GM12878 (cell line): ENCODE measurements at places on chromosomes 2 and 18. TPM values are rescaled to one million over a fixed set of nuclear protein-coding genes. Genes with fewer than 3 reads are reported as not detected.

DNA sequence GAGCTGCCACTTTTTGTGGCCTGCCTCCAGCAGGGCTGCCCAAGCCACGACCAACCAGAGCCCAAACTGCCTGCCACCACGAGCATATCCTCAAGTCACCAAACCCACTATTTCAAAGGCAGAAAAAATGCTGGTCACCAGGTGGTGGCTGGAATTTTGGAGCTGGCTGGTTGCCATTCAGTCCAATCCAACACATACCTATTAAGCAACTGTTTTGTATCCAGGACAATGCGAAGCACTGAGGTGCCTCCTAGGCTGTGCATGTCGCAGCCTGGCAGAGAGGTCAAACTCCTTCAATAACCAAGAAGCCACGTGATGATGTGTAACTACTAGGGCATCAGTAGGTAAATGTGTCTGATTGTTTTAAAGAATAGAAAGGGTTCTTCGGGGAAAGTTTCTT is 108.3 kb upstream of the PPP1CB start:
- no peaks in the 10 kb centered on the region for H3K4me1 ChIP-seq
- H3K36me3 ChIP-seq = no peaks in the 10 kb centered on the region
- no peak for DNase-seq
- H3K27me3 ChIP-seq = no peaks in the 10 kb centered on the region; the same call in 1 of the 2 replicates
- no peak overlapping the region for H3K4me3 ChIP-seq

- no peaks in the 10 kb centered on the region for H3K36me3 ChIP-seq
- no peak overlapping the region for H3K4me3 ChIP-seq
- H3K27ac ChIP-seq = no peak overlapping the region
- no peaks in the 10 kb centered on the region for H3K4me1 ChIP-seq
- no peaks in the 10 kb centered on the region for H3K27me3 ChIP-seq
- DNase-seq = no peak
These were observed 15.6 kb downstream of the ATOH8 start for GRCh38 chr2:85769236-85769982.

DNA sequence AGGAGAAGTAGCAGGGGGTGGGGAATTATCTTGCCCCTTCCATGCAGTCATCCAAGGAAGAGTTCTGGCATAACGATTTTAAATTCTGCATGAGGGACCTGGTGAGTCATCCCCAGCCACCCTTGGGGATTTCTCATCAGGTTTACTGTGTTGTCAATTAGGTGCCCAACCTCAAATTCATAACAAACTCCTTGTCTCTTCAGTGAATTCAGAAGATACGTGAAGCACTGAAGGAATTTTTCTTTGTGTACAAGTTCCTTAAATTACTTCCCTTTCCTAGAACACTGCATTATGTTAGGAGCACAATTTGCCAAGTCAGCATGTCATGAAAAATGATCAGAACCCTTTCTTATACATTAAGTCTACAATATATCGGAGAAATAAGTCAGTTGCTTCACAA is 70.8 kb upstream of the NOSTRIN start:
- H3K36me3 ChIP-seq = no peaks in the 10 kb centered on the region
- H3K4me1 ChIP-seq = no peaks in the 10 kb centered on the region
- no peak for DNase-seq
- H3K27ac ChIP-seq = no peak overlapping the region

- H3K4me1 ChIP-seq = 0 out of 2 replicates have a peak, but pooled peaks cover 2% of the 10 kb centered on the region
- H3K27me3 ChIP-seq = no peaks in the 10 kb centered on the region
- no peak within 1 kb of the TSS for H3K27ac ChIP-seq
- no peaks in the 10 kb centered on the region for H3K36me3 ChIP-seq
- H3K4me3 ChIP-seq = no peak within 1 kb of the TSS
These were observed at the start of gene MYOM1 for GRCh38 chr18:3219631-3220335. MYOM1 (minus strand) TSS chr18:3219968; CDS start chr18:3215223, 4,745 bp downstream.

DNA sequence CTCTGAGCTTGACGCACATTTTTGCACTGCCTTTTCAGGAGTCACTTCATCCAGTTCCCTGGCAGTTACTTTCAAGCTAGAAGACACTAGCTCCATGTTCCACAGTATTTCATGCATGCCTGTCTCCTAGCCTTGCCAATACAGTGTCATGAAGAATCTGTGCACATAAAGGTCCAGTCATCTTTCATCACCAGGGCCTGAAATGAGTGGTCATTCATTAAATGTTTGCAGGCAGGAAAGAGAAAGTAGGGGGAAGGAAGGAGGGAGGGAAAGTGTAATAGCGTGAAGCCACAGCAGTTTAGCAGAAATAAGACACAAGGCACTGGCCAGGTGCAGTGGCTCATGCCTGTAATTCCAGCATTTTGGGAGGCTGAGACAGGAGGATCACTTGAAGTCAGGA is 92.4 kb upstream of the COPS8 start:
- no peak for DNase-seq
- no peak overlapping the region for H3K4me3 ChIP-seq
- no peaks in the 10 kb centered on the region for H3K36me3 ChIP-seq
- peaks cover 7% of the 10 kb centered on the region for H3K27me3 ChIP-seq
- no peaks in the 10 kb centered on the region for H3K4me1 ChIP-seq

DNA sequence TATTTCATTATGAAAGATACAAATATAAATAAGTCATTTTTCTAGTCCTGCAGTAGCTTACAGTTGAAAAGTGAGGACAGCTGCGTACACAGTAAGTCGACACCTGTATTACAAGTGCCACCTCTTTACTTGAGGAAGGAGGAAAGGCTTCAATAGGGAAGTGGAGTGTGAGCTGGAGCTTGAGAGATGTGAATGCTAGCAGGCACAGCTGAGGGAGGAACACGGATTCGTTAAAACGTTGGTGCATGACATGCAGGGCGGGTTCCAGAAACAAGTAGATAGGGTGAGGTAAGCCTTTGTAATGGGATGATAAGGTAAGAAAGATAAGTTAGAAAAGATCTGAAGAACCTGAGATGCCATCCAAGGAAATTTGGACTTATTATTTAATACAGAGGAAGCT is 98.1 kb upstream of the CSRNP3 start:
- H3K27ac ChIP-seq = no peak overlapping the region
- no peaks in the 10 kb centered on the region for H3K36me3 ChIP-seq
- H3K4me1 ChIP-seq = no peaks in the 10 kb centered on the region
- H3K27me3 ChIP-seq = no peaks in the 10 kb centered on the region
- no peak overlapping the region for H3K4me3 ChIP-seq
- no peak for DNase-seq

DNA sequence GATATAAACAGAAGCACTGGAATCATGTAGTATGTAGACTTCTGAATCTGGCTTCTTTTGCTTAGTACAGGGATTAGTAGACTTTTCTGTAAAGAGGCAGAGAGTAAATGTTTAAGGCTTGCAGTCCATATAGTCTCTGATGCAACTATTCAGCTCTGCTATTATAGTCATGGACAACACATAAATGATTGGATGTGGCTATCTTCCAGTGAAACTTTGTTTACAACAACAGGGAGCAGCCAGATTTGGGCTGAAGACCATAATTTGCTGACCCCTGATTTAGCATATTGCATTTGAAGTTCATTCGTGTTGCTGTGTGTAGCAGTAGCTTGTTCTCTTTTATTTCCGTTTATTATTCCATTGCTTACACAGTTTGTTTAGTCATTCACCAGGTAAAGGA is 55.0 kb downstream of the GPD2 start:
- H3K27ac ChIP-seq = no peak overlapping the region
- no peaks in the 10 kb centered on the region for H3K27me3 ChIP-seq
- DNase-seq = no peak
- no peaks in the 10 kb centered on the region; the same call in 1 of the 2 replicates for H3K36me3 ChIP-seq
- H3K4me3 ChIP-seq = no peak overlapping the region

GRCh38 chr2:192126912-192127311 is 67.8 kb downstream of the TMEFF2 start:
- no peaks in the 10 kb centered on the region for H3K4me1 ChIP-seq
- H3K27ac ChIP-seq = no peak overlapping the region
- no peak overlapping the region for H3K4me3 ChIP-seq

- no peak overlapping the region for H3K4me3 ChIP-seq
- H3K27me3 ChIP-seq = no peaks in the 10 kb centered on the region
- H3K4me1 ChIP-seq = no peaks in the 10 kb centered on the region
- DNase-seq = no peak
- no peak overlapping the region for H3K27ac ChIP-seq
These were observed 260.8 kb upstream of the FAM98A start for GRCh38 chr2:33859811-33860461.

- peak overlapping the region; percentile 44; the same call in 1 of the 2 replicates for H3K4me3 ChIP-seq
- no peak overlapping the region for H3K27ac ChIP-seq
- no peaks in the 10 kb centered on the region for H3K36me3 ChIP-seq
- no peak for DNase-seq
These were observed 825 bp downstream of the ITGA6 start for GRCh38 chr2:172427990-172428831.

DNA sequence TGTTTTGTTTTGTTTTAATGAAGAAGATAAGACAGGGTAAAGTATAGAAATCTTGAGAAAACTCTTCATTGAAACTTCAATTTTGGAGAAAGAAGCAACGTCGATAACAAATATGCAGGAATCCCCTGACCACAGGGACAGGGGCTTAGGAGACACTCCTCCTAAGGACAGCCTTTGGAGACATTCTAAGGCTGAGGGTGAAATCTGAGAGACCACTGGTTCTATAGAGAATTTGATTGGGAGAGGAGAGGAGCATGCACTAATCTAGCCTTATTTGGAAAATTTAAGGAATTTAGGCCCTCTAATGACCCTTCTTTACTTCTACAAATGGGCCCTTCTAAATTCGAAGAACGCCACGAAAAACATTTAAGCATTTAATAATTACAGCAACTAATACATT is 207.6 kb downstream of the PPP1R1C start:
- H3K36me3 ChIP-seq = no peaks in the 10 kb centered on the region
- H3K4me3 ChIP-seq = no peak overlapping the region
- no peak overlapping the region for H3K27ac ChIP-seq
- DNase-seq = no peak
- no peaks in the 10 kb centered on the region for H3K4me1 ChIP-seq

- H3K36me3 ChIP-seq = no peaks in the 10 kb centered on the region
- DNase-seq = no peak
- no peaks in the 10 kb centered on the region for H3K4me1 ChIP-seq
- no peak overlapping the region for H3K27ac ChIP-seq
These were observed 4.9 kb downstream of the LRRTM1 start for GRCh38 chr2:80299661-80300060.

GRCh38 chr2:40127890-40128557 is 323.9 kb downstream of the SLC8A1 start:
- H3K36me3 ChIP-seq = no peaks in the 10 kb centered on the region
- no peaks in the 10 kb centered on the region for H3K27me3 ChIP-seq
- DNase-seq = no peak
- no peak overlapping the region for H3K4me3 ChIP-seq
- no peaks in the 10 kb centered on the region for H3K4me1 ChIP-seq

- H3K4me1 ChIP-seq = no peaks in the 10 kb centered on the region
- H3K27ac ChIP-seq = no peak overlapping the region
- H3K4me3 ChIP-seq = no peak overlapping the region
These were observed 154.3 kb downstream of the SEPTIN10 start for GRCh38 chr2:109459485-109459884.

GRCh38 chr2:31962757-31963361 is 47.9 kb downstream of the MEMO1 start:
- peaks cover 31% of the 10 kb centered on the region for H3K4me1 ChIP-seq
- H3K36me3 ChIP-seq = no peaks in the 10 kb centered on the region
- no peak overlapping the region for H3K27ac ChIP-seq
- H3K27me3 ChIP-seq = no peaks in the 10 kb centered on the region
- DNase-seq = no peak
- no peak overlapping the region for H3K4me3 ChIP-seq

GRCh38 chr2:60095202-60095815 is 458.1 kb downstream of the BCL11A start:
- H3K4me1 ChIP-seq = no peaks in the 10 kb centered on the region
- no peaks in the 10 kb centered on the region for H3K36me3 ChIP-seq
- no peak overlapping the region for H3K4me3 ChIP-seq
- DNase-seq = no peak
- H3K27me3 ChIP-seq = no peaks in the 10 kb centered on the region; the same call in 1 of the 2 replicates

- H3K27ac ChIP-seq = no peak overlapping the region
- H3K4me3 ChIP-seq = no peak overlapping the region
- no peaks in the 10 kb centered on the region for H3K4me1 ChIP-seq
- peaks cover 1% of the 10 kb centered on the region; the same call in 1 of the 2 replicates for H3K27me3 ChIP-seq
- DNase-seq = no peak
- H3K36me3 ChIP-seq = no peaks in the 10 kb centered on the region
These were observed 22.5 kb upstream of the SCYGR5 start for GRCh38 chr2:227643990-227644551.

- H3K27me3 ChIP-seq = no peaks in the 10 kb centered on the region
- no peaks in the 10 kb centered on the region for H3K36me3 ChIP-seq
- no peak overlapping the region for H3K27ac ChIP-seq
- H3K4me1 ChIP-seq = no peaks in the 10 kb centered on the region
These were observed 13.1 kb upstream of the CATIP start for GRCh38 chr2:218343591-218343990.

DNA sequence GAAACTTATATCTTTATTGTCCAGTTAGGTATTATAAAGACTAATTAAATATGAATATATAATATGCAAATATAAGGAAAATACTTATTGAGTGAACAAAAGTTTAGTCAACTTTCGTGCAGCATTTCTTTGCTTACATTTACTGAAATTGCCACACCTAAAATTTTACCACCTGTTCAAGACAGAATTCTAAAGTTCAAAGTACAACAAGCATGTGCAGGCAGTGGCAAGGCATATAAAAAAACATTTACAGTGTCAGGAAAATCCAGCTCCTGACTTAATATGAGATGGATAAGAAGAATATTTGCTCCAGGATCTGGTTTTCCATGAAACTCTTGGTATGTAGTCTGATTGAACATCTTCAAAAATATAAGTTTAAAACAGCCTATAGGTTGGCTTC is 4.8 kb downstream of the ITPRID2 start:
- H3K4me1 ChIP-seq = no peaks in the 10 kb centered on the region
- H3K27ac ChIP-seq = no peak overlapping the region
- no peaks in the 10 kb centered on the region for H3K36me3 ChIP-seq
- no peak overlapping the region for H3K4me3 ChIP-seq
- no peak for DNase-seq

- H3K36me3 ChIP-seq = no peaks in the 10 kb centered on the region
- H3K27ac ChIP-seq = no peak overlapping the region
- H3K4me1 ChIP-seq = no peaks in the 10 kb centered on the region
- no peak overlapping the region for H3K4me3 ChIP-seq
- H3K27me3 ChIP-seq = no peaks in the 10 kb centered on the region; the same call in 1 of the 2 replicates
- DNase-seq = no peak
These were observed 15.9 kb upstream of the LHCGR start for GRCh38 chr2:48771241-48772014.

DNA sequence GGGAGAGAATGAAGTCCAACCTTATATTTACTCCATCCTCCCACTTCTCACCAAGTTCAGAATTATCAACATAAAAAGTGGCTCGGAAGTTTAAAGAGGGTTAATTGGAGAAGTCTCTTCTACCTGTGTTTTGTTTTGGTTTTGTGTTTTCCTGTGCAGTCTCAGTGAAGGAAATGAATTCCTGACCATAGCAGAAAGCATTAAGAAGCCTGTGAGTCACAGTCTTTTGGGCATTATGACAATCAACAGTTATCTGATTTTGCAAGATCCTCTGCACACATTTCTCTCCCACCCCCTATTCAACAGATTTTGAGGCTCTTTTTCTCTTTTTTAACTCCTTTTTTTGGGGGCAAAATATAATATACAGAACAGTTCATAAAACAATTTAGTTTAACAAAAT is 8.6 kb upstream of the RPL37A start:
- no peak for DNase-seq
- H3K4me3 ChIP-seq = no peak overlapping the region
- H3K27ac ChIP-seq = no peak overlapping the region
- no peaks in the 10 kb centered on the region for H3K36me3 ChIP-seq

The ZAP70 gene
- 2.5 and 2.9 TPM in 2 replicates for total RNA-seq

The LMAN2L gene
- 5.7 and 5.8 TPM in 2 replicates for total RNA-seq

The CELF4 gene
- not detected in 2 replicates for total RNA-seq

The CRYBA2 gene
- total RNA-seq = not detected in 2 replicates

The TMEM37 gene
- total RNA-seq = 0.16 and 0.44 TPM in 2 replicates

The SCG2 gene
- not detected in 2 replicates for total RNA-seq

The ADGRF3 gene
- 2.8 and 3.1 TPM in 2 replicates for total RNA-seq

The SSB gene
- 106 and 114 TPM in 2 replicates for total RNA-seq

The SCN2A gene
- not detected in 2 replicates for total RNA-seq

The CDH2 gene
- 0.18 and 0.19 TPM in 2 replicates for total RNA-seq

The ANKRD29 gene
- 1.4 and 1.7 TPM in 2 replicates for total RNA-seq
